Umbilical cord (tissue), 2 donors: ENCODE measurements at places on chromosomes 16 and 17. TPM values are rescaled to one million over a fixed set of nuclear protein-coding genes. Genes with fewer than 3 reads are reported as not detected.

GRCh38 chr17:28227316-28228108 is 91.5 kb upstream of the TMEM97 start:
- DNase-seq = peak; percentile 33

- no peak for DNase-seq
These were observed 3.5 kb downstream of the VMO1 start for GRCh38 chr17:4782652-4783051.

- DNase-seq = no peak
These were observed 15.3 kb upstream of the GNA13 start for GRCh38 chr17:65071861-65072260.

GRCh38 chr17:31750578-31750977 is 108.5 kb downstream of the COPRS start:
- no peak for DNase-seq

GRCh38 chr17:55549140-55549539 is 37.9 kb upstream of the SMIM36 start:
- DNase-seq = no peak

- DNase-seq = peak; percentile 39
These were observed 7.6 kb downstream of the ALKBH5 start for GRCh38 chr17:18191236-18191667.

- DNase-seq = peak; percentile 57
These were observed 22.2 kb downstream of the KRT23 start for GRCh38 chr17:40915199-40915661.

DNA sequence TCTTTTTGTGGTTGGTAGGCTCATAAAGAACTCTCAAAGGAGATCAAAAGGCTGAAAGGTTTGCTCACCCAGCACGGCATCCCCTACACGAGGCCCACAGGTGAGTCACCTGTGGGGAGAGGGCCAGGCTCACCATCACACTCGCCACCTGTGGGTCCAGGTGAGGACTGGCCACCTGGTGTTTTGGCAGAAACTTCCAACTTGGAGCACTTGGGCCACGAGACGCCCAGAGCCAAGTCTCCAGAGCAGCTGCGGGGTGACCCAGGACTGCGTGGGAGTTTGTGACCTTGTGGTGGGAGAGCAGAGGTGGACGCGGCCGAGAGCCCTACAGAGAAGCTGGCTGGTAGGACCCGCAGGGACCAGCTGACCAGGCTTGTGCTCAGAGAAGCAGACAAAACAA is 11.1 kb downstream of the GNPTG start:
- no peak for DNase-seq

DNA sequence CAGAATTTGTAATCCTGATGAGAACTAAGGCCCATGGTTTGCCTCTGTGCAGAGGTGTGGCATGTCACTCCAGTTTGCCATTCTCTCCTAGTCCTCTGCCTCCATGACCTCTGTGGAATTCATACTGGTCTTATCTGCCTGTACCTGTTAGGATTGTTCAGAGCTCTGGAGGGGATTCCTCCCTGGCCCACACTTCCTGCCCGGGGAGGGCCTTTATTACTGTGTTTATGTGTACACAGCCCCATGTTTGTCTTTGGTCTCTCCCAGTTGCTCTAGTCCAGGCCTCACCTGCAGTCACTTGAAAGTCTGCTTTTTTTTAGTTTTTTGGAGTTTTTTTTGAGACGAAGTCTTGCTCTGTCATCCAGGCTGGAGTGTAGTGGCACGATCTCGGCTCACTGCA is 36.4 kb downstream of the RHBDL3 start:
- DNase-seq = no peak

DNA sequence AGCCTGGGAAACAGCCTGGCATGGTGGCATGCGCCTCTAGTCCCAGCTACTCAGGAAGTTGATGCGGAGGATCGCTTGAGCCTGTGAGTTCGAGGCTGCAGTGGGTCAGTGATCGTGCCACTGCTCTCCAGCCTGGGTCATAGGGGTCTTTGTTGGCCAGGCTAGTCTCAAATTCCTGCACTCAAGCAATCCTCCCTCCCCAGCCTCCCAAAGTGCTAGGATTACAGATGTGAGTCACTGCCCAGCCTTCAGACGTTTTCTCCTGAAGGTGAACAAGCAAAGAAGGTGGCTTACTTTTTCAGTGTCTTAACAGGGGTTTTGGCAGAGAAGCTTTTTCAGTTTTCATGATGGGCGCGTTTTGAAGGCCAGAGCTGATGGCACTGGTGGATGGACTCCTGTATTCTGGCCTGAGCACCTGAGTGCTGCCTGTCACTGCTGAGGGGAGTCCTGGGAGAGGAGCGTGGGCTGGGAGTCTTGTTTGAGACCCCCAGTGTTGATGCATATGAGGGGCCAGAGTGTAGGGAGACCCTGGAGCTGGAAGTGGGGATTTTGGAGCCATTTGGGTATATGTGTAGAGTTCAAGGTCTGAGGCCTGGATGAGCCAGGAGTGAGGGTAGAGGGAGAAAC is 41.4 kb downstream of the FOXK2 start:
- DNase-seq = no peak

DNA sequence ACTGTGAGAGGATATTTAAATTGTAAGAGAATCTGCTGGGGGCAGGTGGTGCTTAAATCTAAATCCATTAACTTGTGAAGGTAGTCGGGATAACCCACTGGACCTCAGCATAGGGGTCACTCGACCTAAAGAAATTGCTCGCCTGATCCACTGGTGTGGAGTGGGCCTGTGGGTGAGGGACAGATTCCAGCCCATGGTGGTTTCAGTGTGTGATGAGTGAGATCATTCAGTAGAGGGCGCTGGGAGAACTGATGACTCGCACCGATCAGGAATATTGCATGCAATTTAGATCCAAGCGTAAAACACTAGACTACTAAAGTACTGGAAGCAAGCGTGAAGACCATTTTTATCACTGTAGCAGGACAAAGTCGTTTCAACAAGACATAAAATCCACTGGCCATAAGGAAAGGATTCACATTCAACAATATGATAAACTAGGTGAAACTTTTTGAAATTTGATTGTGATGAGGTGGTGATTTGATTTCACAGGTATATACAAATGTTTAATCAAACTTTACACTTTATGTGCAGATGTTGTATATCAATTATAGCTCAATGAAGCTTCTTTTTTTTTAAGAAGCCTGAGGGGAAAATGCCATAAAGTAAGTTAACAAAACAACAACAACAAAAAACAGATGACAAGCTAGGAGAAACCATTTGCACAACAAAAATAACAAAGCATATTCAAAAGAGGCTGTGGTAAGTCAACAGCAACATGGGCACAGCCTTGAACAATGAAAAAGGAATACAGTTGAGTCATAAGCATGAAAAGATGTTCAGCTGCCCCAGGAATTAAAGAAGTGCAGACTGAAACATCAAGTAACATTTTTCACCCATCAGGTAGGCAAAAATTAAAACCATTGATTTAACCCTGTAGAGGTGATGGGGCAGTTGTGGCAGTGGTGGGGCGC is 7.5 kb upstream of the TMEM170A start:
- peak; percentile 68 for DNase-seq

DNA sequence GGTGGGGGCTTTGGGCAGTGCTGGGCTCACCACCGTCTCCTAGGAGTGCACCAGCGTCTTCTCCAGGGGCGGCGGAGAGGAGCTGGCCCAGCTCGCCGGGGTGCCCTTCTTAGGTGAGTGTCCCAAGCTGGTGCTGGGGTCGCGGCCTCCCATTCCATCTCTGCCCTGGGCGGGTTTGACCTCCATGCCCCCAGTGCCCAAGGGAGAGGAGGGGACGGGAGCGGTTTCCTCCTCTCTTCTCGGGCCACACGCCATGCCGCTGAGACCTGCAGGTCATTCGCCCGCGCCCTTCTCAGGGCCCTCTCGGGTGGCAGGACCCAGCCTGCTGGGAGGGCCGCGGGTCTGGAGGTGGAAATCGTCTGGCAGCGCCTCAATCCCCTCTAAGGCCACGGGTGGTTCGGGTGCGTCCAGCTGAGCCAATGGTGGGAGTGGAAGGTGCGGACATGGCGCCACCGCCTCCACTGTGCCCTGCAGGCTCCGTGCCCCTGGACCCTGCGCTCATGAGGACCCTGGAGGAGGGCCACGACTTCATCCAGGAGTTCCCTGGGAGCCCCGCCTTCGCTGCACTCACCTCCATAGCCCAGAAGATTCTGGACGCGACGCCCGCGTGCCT is 5.3 kb downstream of the IGFALS start:
- DNase-seq = no peak

Gene ATAD5
- total RNA-seq = 5.8 TPM

Gene SRP68
- total RNA-seq = 18.3 TPM

Gene ABCA6
- 17.1 TPM for total RNA-seq
